Mucosa of descending colon (tissue), 3 donors: ENCODE measurements at places on chromosomes 1 and 21. TPM values are rescaled to one million over a fixed set of nuclear protein-coding genes. Genes with fewer than 3 reads are reported as not detected.

- DNase-seq = peak; percentile 71
These were observed 55.2 kb downstream of the UBR4 start for GRCh38 chr1:19154876-19155275.

DNA sequence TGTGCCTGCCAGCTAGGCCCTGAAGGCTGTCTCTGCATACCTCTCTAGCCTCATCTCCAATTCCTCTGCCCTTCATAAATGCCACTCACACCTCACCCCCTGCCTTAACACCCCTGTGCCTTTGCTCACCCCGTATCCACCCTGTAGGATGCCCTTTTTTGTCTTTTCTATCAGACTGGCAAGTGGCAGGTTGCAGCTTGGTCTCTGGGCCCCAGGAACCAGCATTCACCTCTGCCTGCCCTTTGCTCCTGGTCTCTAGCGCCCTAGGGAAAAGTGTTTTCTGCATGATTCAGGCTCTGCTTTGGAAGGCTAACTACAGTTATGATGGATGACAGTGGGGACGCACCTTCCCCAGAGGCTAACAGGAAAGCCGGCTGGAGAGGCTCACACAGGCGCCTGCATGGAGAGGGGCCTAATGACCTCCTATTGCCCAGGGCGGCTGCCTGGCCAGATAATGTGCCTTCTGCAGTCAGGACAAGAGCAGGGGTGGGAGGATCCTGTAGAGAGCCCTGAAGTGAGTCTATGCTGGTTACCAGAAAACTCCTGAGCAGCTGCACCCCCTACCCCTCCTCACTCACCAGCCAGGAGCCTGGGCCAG is 11.2 kb downstream of the KANK4 start:
- DNase-seq = no peak

- no peak for DNase-seq
These were observed 122.5 kb downstream of the ELAVL4 start for GRCh38 chr1:50231209-50231608.

DNA sequence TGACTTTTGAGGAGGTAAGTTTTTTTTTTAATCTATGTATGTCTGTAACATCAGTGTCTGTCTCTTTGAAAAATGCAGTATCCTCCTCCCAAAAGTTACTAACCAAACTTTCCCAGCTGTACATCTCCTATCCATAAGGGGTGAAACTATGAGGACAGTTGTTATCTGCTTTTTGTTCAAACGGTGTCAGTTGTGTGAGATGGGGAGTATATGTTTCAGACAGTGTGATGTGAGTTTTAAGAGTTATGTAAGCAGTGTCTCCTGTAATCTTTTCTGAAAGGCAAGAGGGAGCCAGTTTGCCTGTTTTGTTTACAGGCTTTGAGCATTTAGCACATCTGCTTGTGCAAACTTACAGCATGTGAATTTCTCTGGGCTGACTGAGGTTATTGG is 34.8 kb upstream of the CACYBP start:
- no peak for DNase-seq

DNA sequence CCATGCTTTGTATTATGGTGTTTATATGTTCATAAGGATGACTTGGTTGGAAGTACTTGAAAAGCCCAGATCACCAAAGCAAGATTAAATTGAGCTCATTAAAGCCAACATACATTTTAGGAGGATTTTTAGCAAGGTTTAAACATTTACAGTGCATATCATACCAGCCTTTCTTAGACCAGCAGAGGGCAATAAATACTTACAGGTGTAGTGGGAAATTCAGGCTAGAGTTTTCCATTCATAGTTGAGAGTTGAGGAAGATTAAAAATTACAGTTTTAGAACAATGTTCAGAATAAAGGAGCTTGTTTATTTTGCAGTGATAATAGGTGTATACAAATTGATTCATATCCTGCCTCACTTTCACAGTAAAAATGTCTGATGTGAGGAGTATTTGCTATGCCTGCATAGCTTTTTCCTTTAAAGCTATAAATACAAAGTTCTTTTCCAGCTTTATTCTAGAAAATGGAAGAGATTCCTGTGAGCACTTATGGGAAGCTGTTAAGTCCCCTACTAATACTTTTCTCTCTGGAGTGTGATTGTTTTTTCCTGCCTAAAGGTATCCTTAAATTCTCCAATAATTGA is 35.3 kb downstream of the DTL start:
- peak; percentile 12 for DNase-seq

- DNase-seq = no peak
These were observed 64.1 kb downstream of the SETD4 start for GRCh38 chr21:35996217-35996616.

The DPT gene
- total RNA-seq = 16.9 TPM

- DNase-seq = no peak
These were observed 17.1 kb upstream of the SPAG17 start for GRCh38 chr1:118202076-118202608.

- no peak for DNase-seq
These were observed 127.2 kb upstream of the GJB5 start for GRCh38 chr1:34627465-34628240.

DNA sequence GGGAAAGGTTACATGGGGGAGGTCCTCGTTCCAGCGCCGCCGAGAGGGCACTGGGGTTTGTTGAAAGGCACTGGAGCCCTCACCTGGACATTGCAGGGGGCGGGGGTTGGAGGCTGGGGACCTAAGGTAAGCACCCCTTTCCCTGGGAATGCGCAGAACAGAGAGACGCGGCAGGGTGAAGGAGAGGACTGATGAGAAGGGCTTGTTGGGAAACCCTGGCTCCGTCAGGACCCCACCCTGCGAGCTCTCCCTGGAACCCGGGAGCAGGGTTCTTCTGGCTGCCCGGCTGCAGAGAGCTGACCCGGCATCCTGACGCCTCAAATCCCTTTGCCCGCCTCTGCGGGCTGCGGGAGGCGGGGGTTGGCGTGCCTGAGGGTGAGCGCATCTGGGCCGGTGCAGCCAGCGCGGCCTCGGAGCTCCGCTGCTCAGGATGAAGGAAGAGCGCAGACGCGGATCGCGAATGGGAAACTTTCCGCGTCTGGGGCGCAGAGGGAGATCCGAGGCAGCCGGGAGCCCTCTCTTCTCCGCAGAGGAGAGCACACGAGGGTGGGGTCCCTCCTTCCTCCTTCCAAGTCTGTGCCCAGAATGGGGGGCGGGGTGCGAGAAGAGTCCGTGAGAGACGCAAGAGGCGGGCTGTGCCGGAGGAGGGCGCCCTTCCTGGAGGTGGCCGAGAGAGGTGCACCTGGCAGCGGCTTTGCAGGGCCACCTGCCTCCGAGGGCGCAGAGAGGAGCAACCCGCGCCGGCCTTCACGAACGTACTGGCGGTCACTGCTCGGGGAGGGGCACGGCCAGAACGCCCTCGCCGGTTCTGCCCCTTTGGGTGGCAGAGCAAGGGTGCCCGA is 2.4 kb downstream of the IGSF21 start:
- DNase-seq = peak; percentile 67

The SYDE2 gene
- total RNA-seq = 9.0 TPM

DNA sequence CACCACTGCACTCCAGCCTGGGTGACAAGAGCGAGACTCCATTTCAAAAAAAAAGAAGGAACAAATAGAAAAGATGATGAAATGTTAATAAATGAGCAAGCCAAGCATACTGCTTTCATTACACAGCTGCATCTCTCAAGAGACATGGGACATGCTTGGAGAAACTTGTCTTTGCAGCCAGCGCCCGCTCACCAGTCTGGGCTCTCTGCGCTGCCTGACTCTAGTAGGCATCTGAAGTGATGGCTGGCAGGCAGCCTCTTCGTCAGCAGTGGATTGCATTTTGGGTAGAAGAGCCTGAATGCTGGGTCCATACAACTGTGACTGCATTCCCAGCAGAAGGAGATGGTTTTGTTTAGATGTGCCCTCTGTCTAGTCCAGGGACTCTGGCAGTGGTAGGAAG is 48.0 kb downstream of the IL6R start:
- DNase-seq = peak; percentile 46

The WASF2 gene
- 131 TPM for total RNA-seq

GRCh38 chr1:30868833-30869435 is 39.6 kb downstream of the SDC3 start:
- DNase-seq = no peak

DNA sequence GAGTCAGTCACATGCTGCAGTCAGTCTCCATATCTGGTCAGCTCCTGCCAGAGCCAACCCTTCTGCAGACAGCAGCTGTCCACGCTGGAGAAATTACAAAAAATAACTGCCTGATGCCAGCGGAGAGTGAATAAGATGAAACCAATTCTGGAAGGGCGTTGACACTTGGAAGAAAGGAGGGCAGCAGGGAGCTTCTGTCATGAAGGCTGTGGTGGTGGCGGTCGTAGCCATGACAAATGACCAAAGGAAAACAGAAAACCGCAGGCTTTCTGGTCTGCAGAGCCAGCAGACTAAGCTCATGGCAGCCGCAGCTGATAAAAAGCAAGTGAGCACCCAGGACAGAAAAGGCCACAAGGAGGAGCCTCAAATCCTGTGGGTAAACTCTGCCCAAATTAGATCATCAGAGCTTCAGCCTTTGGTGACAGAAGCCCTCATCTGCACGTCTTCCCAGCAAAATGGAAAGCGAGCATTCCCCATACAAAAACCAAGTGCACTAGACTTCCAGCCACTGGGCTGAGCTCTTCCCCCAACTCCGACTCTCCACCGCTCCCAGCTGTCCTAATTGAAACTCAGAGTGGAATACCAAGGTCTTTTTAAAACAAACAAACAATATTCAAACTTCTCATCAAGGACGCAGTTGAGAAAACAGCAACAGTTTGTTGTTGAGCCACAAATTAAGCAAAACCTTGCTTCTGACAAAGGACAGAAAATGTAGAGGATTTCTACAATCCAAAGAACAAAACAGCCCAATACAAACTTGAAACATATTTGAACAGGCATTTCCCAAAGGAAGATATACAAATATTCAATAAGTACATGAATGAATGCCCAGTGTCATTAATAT is 28.7 kb downstream of the RSPH1 start:
- DNase-seq = peak; percentile 46

GRCh38 chr1:110049801-110050601 is 15.6 kb downstream of the STRIP1 start:
- DNase-seq = peak; percentile 58

GRCh38 chr21:44737706-44738354 is 26.5 kb upstream of the TSPEAR start:
- DNase-seq = no peak

DNA sequence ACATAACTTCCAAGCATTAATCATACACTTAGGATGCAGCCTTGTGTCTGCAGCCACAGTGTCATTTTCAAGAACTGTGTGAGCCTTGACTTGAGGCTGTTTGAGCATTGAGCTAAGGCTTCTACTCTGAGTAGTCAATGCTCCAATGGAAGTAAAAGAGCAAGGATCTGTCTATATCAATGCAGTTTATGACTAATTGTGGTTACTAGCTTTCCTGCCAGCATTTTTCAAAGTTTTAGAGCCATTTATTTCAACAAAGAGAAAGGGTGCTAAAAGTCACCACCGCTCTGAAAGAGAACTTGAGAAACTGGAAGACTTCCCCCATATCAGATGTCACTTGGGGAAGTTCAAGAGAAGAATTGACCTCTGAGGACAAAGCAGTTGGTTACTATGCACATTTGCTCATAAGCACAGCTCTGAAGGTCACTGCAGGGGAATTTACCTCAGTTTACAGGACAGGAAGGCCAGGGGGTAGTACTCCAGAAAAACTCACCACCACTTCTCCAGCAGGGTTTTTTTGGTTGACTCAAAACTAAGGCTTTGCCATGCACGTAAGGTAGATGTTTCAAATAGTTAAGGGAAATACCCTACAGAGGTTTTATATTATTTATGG is 24.5 kb upstream of the RGS1 start:
- no peak for DNase-seq
